ENCODE measurements at places on chromosomes 7 and 10. TPM values are rescaled to one million over a fixed set of nuclear protein-coding genes. Genes with fewer than 3 reads are reported as not detected.

The FAM237B gene
- total RNA-seq = not detected

The FGFR2 gene
- total RNA-seq = 58.4 TPM

- no peak for DNase-seq
- H3K36me3 ChIP-seq = no peaks in the 10 kb centered on the region
- no peak overlapping the region for H3K4me3 ChIP-seq
- peaks cover 12% of the 10 kb centered on the region for H3K4me1 ChIP-seq
Measured at GRCh38 chr10:85602306-85602705, 764.3 kb downstream of the GRID1 start.

- no peak for DNase-seq
- no peak overlapping the region for H3K27ac ChIP-seq
- peaks cover 28% of the 10 kb centered on the region for H3K4me1 ChIP-seq
- no peaks in the 10 kb centered on the region for H3K27me3 ChIP-seq
- no peaks in the 10 kb centered on the region for H3K36me3 ChIP-seq
- H3K4me3 ChIP-seq = no peak overlapping the region
Measured at GRCh38 chr10:125494651-125495239, 188.2 kb downstream of the TEX36 start.

Data from neural crest cell (in vitro differentiated cells).